GDM1 (cell line): ENCODE measurements at places on chromosomes 12 and 14.

DNA sequence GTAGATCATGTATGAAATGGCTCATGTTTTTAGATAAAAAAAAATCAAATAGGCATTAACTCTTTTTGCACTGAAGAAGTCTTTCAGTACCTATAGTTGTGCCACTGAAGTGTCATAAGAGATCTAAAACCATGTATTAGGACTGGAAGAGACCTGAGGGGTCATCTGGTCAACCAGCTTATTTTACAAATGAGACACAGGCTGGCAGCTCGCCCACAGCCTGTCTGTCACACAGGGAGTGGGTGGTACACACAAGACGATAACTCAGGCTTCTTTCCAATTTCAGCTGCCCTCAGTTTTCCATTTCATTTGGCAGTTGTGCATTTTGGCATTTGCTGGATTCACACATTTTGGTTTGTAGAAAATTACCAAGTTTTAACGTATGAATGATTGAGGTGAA is 34.7 kb downstream of the C12orf75 start:
- DNase-seq = no peak

DNA sequence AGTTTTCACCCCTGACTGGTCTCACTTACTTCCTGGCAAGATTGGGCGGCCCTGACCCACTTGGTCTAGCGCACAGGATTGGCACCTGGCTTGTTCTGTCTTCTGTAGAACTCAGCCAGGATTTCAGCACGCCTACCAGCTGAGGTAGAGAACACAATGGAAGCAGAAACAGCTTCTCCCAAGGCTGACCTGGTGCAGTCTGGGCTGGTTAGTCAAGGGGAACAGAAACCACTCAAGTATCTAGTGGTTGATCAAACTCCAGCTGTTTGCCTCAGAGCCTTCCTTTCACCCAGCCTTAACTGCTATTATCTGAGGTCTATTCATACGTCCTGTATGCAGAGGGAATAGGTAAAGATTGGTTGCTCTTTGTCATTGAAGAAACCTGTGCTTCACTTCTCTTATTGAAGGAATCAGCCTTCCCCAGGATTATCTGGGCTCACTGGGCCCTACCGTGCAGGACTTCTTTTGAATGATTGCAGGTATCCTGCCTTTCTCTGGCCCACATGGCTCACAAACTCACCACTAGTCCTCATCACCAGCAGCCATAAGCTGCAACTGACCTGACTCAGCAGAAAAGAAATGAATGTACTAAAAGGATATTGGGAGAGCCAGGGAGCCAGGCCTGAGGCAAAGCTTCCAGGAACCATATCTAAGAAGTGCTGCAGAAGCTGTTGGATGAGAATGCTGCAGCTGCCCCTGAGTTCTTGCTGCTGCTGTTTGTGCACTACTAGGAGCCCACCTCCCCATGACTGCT is 2.5 kb upstream of the PLEKHD1 start:
- DNase-seq = no peak

GRCh38 chr14:37508503-37508902 is 86.5 kb downstream of the FOXA1 start:
- DNase-seq = no peak

- no peak for DNase-seq
These were observed 27.4 kb upstream of the KLRB1 start for GRCh38 chr12:9634969-9635754.

DNA sequence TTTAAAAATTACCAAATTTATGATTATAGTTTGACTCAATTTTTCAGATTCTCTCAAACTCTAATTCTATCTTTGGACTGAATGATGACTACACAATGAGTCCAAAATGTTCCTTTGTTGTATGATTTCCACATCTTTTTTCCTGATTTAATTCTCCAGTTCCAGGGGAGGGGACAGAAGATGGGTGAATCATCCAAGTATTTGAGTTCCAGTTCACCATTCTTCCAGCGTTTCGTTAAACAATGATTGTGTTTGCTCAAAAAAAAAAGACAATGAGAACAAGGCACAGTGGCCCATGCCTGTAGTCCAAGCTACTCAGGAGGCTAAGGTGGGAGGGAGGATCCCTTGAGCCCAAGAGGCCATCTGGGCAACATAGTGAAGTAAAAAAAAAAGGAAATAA is 23.8 kb downstream of the BAZ1A start:
- no peak for DNase-seq

DNA sequence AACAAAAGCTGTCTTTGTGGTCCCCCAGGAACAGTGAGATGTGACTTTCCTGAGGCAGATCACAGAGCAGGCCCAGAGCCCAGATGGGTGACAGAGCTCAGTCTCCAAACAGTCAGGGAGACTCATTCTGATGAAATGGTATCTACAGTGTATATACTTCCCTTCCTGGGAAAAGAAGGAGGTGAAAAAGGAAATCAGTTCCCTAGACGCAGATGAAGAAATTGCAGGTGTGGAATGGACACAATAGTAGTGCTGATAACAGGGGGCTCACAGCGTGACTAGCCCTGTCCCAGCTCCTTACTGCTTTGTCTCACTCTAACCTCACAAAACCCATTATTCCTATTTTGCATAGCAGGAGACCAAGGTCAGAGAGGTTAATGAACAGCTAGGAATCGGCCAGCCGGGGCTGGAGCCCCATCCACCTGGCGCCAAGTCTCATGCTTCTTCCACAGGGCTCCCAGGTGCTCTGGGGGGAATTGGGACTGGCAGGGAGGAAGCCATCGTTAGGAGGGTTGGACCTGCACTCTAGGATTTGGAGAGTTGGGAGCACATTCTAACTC is 11.9 kb downstream of the KCNH3 start:
- no peak for DNase-seq

GRCh38 chr12:125417446-125417845 is 352.2 kb downstream of the AACS start:
- DNase-seq = no peak

DNA sequence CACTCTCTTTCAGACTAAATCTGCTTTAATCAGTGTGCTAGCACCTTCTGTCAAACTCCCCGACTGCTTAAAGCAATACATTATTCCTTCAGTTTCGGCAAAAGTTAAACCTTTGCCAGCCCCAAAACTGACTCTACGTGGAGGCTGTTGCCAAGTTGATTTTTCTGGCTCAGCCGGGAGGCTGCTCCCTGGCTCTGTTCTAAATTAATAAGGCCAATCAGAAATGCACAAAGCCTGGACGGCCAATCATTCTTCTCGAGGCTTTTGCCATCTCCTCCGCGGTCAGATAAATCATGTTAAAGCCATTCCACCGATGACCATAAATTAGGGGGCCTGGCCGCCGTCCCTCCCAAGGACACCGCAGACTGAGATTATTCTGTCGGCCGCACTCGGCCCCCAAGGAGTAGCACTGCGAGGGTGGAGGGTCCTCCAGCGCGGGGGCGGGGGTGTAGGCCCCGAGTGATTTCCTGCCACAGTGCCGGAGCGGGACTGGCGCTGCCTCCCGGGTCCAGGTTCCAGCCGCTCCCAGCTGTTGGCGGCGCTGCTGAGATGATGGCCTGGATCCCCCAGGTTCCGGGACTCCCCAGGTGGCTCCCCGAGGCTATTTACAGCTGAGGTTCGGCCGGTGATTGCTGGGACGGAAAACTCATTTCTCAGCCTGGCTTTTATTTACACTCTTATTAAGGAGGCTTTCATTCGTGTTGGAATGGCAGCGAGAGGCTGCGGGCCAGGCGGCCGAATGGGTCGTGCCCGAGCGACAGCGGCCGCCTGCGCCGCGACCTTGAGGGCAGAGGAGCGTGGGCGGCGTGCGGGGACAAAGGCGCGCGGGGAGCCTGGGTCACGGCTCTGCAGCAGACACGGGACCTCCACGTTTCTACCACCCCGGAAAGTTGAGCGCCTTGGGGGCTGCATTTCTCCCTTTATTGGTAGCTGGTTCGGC is 165.1 kb downstream of the MON2 start:
- no peak for DNase-seq
